Mesothelial cell of epicardium (in vitro differentiated cells): ENCODE measurements at places on chromosomes 12 and 14.

GRCh38 chr14:23113431-23114119 is 5.5 kb downstream of the CEBPE start:
- H3K4me3 ChIP-seq: no peak overlapping the region
- peaks cover 4% of the 10 kb centered on the region for H3K27me3 ChIP-seq
- H3K36me3 ChIP-seq: no peaks in the 10 kb centered on the region

DNA sequence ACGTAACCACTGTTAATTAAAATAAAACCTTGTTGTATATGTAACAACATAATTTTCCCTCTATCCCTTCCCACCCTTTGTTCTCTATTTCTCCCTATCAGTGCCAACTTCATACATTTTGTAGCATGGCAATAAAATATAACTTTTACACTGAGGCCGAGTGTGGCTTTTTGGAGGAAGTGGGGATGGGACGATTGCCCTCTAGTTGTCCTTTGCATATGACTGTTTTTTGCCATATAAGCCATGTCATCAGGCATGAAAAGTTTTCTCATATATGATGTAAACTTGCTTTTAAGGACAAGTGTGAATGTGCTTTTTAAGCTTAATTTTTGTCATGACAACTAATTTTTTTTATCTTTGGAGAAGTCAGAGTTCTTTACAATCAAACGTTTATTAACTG is 6.2 kb upstream of the CCT2 start:
- no peaks in the 10 kb centered on the region for H3K27me3 ChIP-seq
- H3K27ac ChIP-seq: no peak overlapping the region
- H3K36me3 ChIP-seq: peaks cover 9% of the 10 kb centered on the region
- H3K4me3 ChIP-seq: no peak overlapping the region

DNA sequence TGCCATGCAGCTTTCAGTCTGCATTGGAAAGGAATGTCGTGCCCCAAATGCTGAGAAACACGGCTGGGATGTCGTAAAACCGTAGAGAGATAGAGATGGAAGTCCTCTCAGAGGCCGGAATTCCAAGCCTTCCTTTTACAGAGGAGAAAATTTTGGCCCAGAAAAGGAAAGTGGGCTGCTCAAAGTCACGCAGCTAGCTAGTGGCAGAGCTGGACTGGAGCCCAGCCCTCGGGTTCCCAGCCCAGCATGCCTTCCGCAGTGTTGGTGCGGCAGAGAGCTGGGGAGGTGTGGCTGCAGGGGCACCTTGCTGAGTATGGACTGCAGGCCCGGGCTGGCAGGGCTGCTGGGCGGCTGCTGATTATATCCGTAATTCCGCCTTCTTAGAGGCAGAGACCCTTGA is 50.3 kb downstream of the KCNA1 start:
- peaks cover 5% of the 10 kb centered on the region for H3K4me1 ChIP-seq
- no peak for DNase-seq
- H3K27ac ChIP-seq: no peak overlapping the region
- no peaks in the 10 kb centered on the region for H3K36me3 ChIP-seq
- H3K4me3 ChIP-seq: no peak overlapping the region

- H3K36me3 ChIP-seq: no peaks in the 10 kb centered on the region
- H3K4me3 ChIP-seq: no peak overlapping the region
- no peak overlapping the region for H3K27ac ChIP-seq
- H3K27me3 ChIP-seq: no peaks in the 10 kb centered on the region
These were observed 307.3 kb downstream of the CEP128 start for GRCh38 chr14:80634106-80634758.

GRCh38 chr14:71363946-71364925 is 457.0 kb downstream of the PCNX1 start:
- peaks cover 2% of the 10 kb centered on the region for H3K36me3 ChIP-seq
- peaks cover 37% of the 10 kb centered on the region for H3K4me1 ChIP-seq
- peak overlapping the region; percentile 69 for H3K27ac ChIP-seq

DNA sequence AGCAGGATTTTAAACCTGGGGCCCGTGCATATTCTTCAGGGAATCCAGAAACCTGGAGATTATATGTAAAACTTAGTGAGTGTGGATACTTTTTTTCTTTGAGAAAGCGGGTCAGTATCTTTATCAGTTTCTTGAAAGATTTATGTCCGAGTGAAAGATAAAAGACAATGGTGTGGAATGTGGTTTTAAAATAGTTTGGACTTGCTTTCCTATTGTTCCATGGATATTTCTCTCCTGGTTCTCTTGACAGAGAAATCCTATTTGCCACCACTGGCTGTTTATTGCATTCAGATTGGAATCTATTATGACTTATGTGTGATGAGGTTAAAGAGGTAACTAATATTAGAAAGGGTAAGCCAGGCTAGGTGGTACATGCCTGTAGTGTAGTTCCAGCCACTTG is 27.4 kb downstream of the KTN1 start:
- peaks cover 6% of the 10 kb centered on the region for H3K36me3 ChIP-seq
- peaks cover 34% of the 10 kb centered on the region for H3K4me1 ChIP-seq
- no peaks in the 10 kb centered on the region for H3K27me3 ChIP-seq

GRCh38 chr12:24079083-24079482 is 129.6 kb upstream of the SOX5 start:
- no peaks in the 10 kb centered on the region for H3K27me3 ChIP-seq
- no peaks in the 10 kb centered on the region for H3K36me3 ChIP-seq
- H3K4me3 ChIP-seq: no peak overlapping the region
- H3K27ac ChIP-seq: no peak overlapping the region
- DNase-seq: no peak

DNA sequence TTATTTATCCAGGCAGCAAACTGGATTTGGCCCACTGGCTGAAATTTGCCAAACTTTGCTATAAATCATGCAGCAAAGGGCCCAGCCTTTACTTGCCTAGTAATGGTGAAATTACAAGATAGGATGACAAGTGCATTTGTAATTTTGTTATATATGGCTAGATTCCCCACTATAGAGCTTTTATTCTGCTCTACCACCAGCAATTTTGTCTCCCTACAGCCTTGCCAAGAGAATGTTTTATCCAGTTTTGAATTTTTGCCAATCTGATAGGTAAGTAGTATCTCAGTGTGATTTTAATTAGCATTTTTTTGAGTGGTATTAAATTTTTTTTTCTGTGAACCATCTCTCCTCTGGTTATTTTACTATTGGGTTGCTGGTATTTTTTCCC is 161.6 kb downstream of the SLC41A2 start:
- no peak overlapping the region for H3K27ac ChIP-seq
- H3K4me3 ChIP-seq: no peak overlapping the region
- no peak for DNase-seq
- no peaks in the 10 kb centered on the region for H3K27me3 ChIP-seq
- H3K36me3 ChIP-seq: no peaks in the 10 kb centered on the region

- no peaks in the 10 kb centered on the region for H3K4me1 ChIP-seq
- H3K27ac ChIP-seq: no peak overlapping the region
- DNase-seq: no peak
These were observed 56.0 kb downstream of the MDGA2 start for GRCh38 chr14:47619392-47619791.
